ENCODE measurements at places on chromosomes 5 and 9. TPM values are rescaled to one million over a fixed set of nuclear protein-coding genes. Genes with fewer than 3 reads are reported as not detected.

SIT1 gene
- not detected for total RNA-seq

SPATA31C1 gene
- total RNA-seq: not detected

PRSS3 gene
- total RNA-seq: 28.4 TPM

SLCO6A1 gene
- total RNA-seq: not detected

TGFBI gene
- 2,186 TPM for total RNA-seq

SPINK6 gene
- 15.6 TPM for total RNA-seq

NCS1 gene
- 60.0 TPM for total RNA-seq

FBXO4 gene
- total RNA-seq: 13.5 TPM

NEUROG1 gene
- total RNA-seq: not detected

LCN15 gene
- total RNA-seq: not detected

SOWAHA gene
- total RNA-seq: not detected

SLC6A7 gene
- not detected for total RNA-seq

TMEM252 gene
- total RNA-seq: not detected

CBY3 gene
- not detected for total RNA-seq

PLAC8L1 gene
- total RNA-seq: not detected

SUSD3 gene
- 1.1 TPM for total RNA-seq

OCLN gene
- total RNA-seq: 0.43 TPM

DBH gene
- total RNA-seq: not detected

CATSPER3 gene
- total RNA-seq: 0.14 TPM

F12 gene
- total RNA-seq: 0.18 TPM

EGFLAM gene
- total RNA-seq: 4.7 TPM

GARIN3 gene
- not detected for total RNA-seq

PCDHGA9 gene
- total RNA-seq: 3.1 TPM

FRMPD1 gene
- total RNA-seq: not detected

TEK gene
- total RNA-seq: 19.2 TPM

MAST4 gene
- 4.9 TPM for total RNA-seq

AFAP1L1 gene
- 2.4 TPM for total RNA-seq

GRIA1 gene
- total RNA-seq: under 0.01 TPM

EIF4E1B gene
- total RNA-seq: not detected

SPACA9 gene
- total RNA-seq: 3.1 TPM

CCL27 gene
- not detected for total RNA-seq

LCN2 gene
- not detected for total RNA-seq

CD274 gene
- total RNA-seq: 2.2 TPM

FBP2 gene
- total RNA-seq: not detected

MRNIP gene
- 13.8 TPM for total RNA-seq

RAB3C gene
- under 0.01 TPM for total RNA-seq

PCA3 gene
- total RNA-seq: not detected

SH3RF2 gene
- 0.28 TPM for total RNA-seq

PHF24 gene
- total RNA-seq: under 0.01 TPM

TNC gene
- 46.8 TPM for total RNA-seq

CD72 gene
- total RNA-seq: 1.7 TPM

KIF20A gene
- 8.8 TPM for total RNA-seq

MYOZ3 gene
- total RNA-seq: 0.14 TPM

C9orf153 gene
- 0.18 TPM for total RNA-seq

LCN1 gene
- total RNA-seq: 0.65 TPM

TUBB4B gene
- total RNA-seq: 110 TPM

KIAA1958 gene
- 1.5 TPM for total RNA-seq

ZNF883 gene
- total RNA-seq: 1.2 TPM

ABCA1 gene
- 232 TPM for total RNA-seq

ENTPD2 gene
- not detected for total RNA-seq

NCBP1 gene
- total RNA-seq: 33.6 TPM

SLC34A1 gene
- total RNA-seq: not detected

ITGA2 gene
- 17.5 TPM for total RNA-seq

PRR7 gene
- 2.7 TPM for total RNA-seq

All from smooth muscle cell of bladder (primary cell).